ENCODE measurements at places on chromosomes 7 and 10. TPM values are rescaled to one million over a fixed set of nuclear protein-coding genes. Genes with fewer than 3 reads are reported as not detected.

DNA sequence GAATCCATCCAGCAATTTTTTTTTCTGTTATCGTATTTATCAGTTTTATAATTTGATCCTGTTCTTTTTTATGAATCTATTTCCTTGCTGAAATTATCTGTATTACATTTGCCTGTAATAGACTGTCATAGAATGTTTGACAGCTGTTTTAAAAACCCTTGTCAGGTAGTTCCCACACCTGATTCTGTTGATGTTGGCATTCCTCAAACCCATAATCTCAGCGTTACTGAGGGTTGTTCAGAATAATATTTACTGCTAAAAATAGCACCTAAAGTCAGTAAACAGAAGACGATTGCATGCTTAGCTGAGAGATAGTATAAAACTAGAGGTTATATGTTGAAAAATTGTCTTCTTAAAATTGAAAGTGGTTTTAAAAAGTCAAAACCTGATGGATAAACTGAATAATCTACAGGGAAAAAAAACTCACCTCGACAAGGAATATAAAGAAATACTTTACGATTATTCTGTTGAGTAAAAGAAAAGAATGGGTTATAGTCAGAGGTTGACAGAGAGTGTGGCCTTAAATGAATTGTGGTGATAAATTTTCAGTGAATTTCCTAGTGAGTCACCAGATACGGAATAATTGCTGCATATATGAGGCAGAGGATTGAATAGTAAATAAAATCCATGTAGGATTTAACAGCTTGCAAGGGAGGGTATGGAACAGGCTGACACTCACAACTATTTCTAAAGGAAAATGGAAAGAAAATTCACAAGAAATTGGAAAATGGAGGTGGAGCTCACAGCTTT lies 824.1 kb upstream of the IGFBP3 start:
- no peak overlapping the region for H3K27ac ChIP-seq
- H3K36me3 ChIP-seq: no peaks in the 10 kb centered on the region
- no peaks in the 10 kb centered on the region for H3K27me3 ChIP-seq
- no peaks in the 10 kb centered on the region for H3K4me1 ChIP-seq
- no peak overlapping the region for H3K4me3 ChIP-seq

DNA sequence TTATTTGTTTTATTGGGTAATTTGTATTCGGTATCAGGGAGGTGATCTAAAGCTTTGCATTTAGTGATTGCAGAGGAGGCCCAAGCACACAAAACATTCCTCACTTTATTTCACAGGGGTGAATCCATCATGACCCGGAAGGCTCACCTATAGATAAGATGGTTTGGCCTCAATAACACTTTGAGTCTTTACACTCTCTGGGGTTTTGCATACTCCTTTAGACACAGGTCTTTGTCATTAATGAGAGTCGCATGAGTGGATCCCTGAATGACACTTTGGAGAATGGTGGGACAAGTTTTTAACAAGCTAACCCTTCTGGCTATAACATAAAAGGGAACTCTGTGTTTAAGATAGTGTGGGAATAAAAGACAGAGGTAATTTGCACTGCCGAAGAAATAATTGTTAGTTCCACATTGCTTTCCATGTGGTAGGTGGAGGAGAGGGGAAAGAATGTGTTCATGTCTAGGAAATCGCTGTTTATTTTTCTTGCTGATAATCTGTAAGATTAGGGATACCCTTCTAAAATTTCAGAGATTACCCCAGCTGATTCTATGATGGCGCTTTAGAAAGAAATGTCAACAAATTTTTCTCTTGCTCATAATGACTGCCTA lies 455.8 kb downstream of the TFEC start:
- H3K4me3 ChIP-seq: no peak overlapping the region
- no peaks in the 10 kb centered on the region for H3K27me3 ChIP-seq
- no peak for DNase-seq

SHH gene
- total RNA-seq: 0.07 TPM

- H3K27me3 ChIP-seq: no peaks in the 10 kb centered on the region
- H3K4me1 ChIP-seq: no peaks in the 10 kb centered on the region
- no peak overlapping the region for H3K4me3 ChIP-seq
Observed at GRCh38 chr7:116150588-116150987, 59.8 kb upstream of the TES start.

- no peak overlapping the region for H3K27ac ChIP-seq
- no peaks in the 10 kb centered on the region for H3K36me3 ChIP-seq
- H3K27me3 ChIP-seq: no peaks in the 10 kb centered on the region
- H3K4me1 ChIP-seq: no peaks in the 10 kb centered on the region
- H3K4me3 ChIP-seq: peak overlapping the region; percentile 61
- no peak for DNase-seq
Observed at GRCh38 chr7:26090927-26091519, 61.0 kb upstream of the NFE2L3 start.

DNA sequence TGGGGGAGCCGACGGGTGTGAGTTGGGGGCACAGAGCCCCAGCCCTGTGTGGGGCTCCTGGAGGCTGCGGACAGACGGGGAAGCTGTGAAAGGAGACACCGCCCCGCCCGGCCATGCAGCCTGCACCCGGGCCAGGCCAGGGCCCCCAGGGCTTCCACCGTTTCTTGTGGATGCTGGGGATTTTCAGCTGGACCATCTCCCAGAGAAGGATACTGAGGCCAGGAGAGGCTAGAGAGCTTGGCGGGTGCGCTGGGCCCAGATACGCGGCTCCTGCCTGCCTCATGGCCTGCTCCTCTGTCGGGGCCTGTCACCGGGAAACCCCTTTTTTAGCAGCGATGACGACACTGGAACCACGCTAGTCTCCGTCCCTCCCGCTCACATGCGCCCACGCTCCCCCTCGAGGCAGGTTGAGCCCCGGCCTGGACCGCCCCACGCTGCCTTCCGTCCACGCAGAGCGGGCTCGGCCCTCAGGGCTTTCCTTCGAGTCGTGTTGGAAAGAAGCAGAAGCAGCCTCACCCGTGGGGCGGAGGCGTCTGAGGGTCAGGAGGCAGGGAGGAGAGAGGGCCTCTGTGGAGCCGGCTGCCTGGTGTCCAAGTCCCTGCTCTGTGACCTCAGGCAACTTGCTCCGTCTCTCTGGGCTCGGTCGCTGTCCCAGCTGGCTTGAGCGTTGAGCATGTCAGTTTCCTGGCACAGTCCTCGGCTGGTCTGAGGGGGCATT lies 11.7 kb downstream of the TMEM184A start:
- H3K4me3 ChIP-seq: no peak overlapping the region
- no peak overlapping the region for H3K27ac ChIP-seq
- H3K4me1 ChIP-seq: no peaks in the 10 kb centered on the region
- peaks cover 3% of the 10 kb centered on the region for H3K36me3 ChIP-seq

DNA sequence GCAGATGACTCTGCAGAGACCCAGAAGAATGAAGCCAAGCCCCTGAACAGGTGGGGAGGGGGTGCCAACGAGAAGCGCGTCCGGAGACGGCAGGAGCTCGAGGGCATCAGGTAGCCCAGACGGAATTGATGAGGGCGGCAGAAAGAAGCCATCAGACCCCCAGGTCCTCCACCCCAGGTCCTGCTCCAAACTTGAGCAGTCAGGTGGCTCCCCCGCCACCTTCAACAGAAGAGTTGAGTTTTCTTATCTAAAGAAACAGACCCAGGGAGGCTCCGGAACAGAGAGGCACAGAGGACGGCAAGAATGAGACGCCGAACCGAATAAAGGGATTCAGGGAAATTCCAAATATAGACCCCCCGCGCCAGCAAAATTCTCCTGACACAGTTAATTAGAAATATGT lies 22.2 kb downstream of the RGS10 start:
- no peak for DNase-seq
- H3K27me3 ChIP-seq: no peaks in the 10 kb centered on the region
- peaks cover 3% of the 10 kb centered on the region for H3K4me1 ChIP-seq
- H3K4me3 ChIP-seq: no peak overlapping the region
- no peaks in the 10 kb centered on the region for H3K36me3 ChIP-seq
- no peak overlapping the region for H3K27ac ChIP-seq

GRCh38 chr7:18552943-18553604 lies 57.5 kb downstream of the HDAC9 start:
- H3K27me3 ChIP-seq: no peaks in the 10 kb centered on the region
- no peak overlapping the region for H3K4me3 ChIP-seq
- DNase-seq: no peak
- H3K4me1 ChIP-seq: peaks cover 3% of the 10 kb centered on the region

DNA sequence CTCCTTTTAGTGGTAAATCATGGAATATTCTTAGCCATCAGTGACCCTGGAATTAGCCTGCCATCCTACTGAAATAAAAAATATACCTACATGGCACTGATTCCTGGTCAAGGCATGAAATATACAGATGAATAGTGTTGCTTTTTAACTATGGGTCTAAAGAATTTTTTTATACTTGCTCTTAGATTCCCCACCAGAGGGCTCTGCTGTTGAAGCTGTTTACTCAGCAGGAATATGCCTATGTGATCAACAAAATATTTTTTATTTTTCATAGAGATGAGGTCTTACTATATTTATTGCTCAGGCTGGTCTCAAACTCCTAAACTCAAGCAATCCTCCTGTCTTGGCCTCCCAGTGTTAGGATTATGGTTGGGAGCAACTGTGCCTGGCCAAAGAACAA lies 13.5 kb downstream of the ZC3HC1 start:
- H3K4me3 ChIP-seq: no peak overlapping the region
- H3K27me3 ChIP-seq: no peaks in the 10 kb centered on the region
- DNase-seq: no peak
- H3K36me3 ChIP-seq: peaks cover 50% of the 10 kb centered on the region
- H3K27ac ChIP-seq: no peak overlapping the region

GRCh38 chr7:140484951-140485499 lies 5.7 kb upstream of the MKRN1 start:
- H3K4me3 ChIP-seq: peak overlapping the region; percentile 41
- DNase-seq: no peak
- peak overlapping the region; percentile 38 for H3K27ac ChIP-seq
- no peaks in the 10 kb centered on the region for H3K27me3 ChIP-seq

DNA sequence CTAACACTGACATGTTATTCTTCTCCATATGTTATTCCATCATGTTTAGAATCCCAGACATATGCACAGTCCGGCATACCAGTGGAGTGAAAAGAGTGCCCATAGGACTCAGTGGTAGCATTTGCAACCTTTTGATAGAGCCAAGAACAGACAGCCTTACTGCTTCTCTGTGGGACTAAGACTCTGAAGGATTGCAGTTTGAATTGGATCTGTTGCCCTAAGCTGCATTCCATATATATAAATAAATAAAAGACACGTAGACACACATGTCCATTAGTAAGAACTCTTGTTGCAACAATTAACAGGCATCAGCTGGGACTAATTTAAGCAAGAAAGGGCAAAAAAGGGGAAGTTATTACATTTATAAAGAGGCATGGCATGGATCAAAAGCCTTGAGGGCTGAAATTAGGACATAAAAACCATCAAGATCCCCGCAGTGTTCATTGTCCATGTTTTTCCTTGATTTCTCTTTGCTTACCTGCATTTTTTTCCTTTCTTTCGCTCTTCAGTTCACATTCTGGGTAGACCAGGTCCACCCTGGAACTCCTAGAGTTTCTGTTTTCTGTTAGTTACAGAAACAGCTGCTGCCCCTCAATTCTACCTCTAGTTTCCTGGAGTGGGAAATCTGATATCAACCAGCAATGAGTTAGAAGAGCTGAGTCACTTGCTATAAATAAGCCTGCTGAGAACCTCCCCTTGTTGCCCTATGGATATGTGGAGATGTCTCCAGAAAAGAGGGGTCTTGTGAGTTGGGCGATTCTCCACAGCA lies 132.4 kb downstream of the SORCS1 start:
- no peaks in the 10 kb centered on the region for H3K36me3 ChIP-seq
- no peak overlapping the region for H3K4me3 ChIP-seq

GRCh38 chr7:21912931-21913780 lies 32.5 kb downstream of the CDCA7L start:
- H3K4me3 ChIP-seq: no peak overlapping the region
- H3K27ac ChIP-seq: no peak overlapping the region
- no peaks in the 10 kb centered on the region for H3K27me3 ChIP-seq
- no peak for DNase-seq
- peaks cover 57% of the 10 kb centered on the region for H3K36me3 ChIP-seq
- no peaks in the 10 kb centered on the region for H3K4me1 ChIP-seq

- no peak for DNase-seq
- H3K4me1 ChIP-seq: peaks cover 21% of the 10 kb centered on the region
- no peak overlapping the region for H3K27ac ChIP-seq
- H3K4me3 ChIP-seq: no peak overlapping the region
- no peaks in the 10 kb centered on the region for H3K27me3 ChIP-seq
- H3K36me3 ChIP-seq: peaks cover 27% of the 10 kb centered on the region
Observed at GRCh38 chr10:113047151-113047550, 97.1 kb downstream of the TCF7L2 start.

DNA sequence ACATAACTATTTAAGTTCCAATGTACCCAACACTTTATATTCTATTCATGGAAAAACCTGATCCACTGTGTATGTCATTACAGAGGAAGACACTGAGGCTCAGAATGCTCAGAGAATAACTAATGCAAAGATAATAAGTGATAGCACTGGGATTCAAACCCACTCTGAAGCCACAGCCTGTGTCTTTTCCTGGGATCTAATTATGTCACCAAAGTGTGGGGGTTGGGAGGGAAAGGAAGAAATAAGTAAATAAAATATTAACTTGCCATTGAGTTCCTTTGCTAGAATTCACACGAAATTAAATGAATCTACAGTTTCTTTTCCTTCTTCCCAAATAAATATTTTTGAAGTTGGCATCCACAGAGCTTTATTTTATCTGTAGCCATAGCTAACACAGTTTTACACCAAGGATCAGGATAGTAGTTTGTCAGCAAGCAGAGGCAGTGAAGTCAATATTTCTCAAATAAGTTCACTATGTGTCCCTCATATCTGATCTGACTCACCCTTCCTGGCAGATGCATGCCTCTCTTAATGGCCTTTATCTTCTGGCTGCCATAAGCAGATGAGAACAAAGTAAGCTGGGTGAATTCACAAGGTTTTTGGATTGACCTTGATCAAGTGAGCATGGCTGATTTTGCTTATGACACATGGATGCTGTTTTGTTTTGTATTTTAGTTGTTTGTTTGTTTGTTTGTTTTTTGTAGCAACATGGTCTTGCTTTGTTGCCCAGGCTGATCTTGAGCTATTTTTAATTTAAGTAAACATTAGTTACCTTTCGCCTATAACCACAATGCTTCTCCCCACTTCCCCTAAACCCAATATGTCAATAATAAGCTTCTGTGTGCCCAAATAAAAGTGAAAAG lies 6.3 kb downstream of the RAPGEF5 start:
- DNase-seq: no peak
- peaks cover 17% of the 10 kb centered on the region for H3K36me3 ChIP-seq
- H3K27me3 ChIP-seq: no peaks in the 10 kb centered on the region
- H3K4me1 ChIP-seq: peaks cover 6% of the 10 kb centered on the region

OR2A42 gene
- total RNA-seq: not detected

DNA sequence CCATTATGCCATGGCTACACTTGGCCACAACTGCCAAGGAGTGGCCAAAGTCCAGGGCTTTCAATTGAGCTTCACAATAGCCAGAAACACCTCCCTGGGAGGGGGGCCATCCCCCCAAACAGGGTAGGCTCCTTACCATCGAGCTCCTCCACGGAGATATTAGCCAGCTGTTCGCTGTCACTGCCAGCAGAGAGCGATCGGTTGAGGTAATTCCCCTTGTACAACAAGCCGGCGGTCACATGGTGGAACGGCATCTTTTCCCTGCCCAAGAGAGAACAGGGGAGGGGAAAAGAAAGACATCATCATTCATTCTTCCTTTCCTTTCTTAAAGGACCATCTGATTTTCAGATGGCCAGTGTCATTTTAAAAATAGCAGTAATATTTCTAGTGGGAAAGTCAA lies 133.6 kb downstream of the CALN1 start:
- H3K27ac ChIP-seq: no peak overlapping the region
- no peaks in the 10 kb centered on the region for H3K27me3 ChIP-seq
- H3K36me3 ChIP-seq: peaks cover 30% of the 10 kb centered on the region
- H3K4me3 ChIP-seq: no peak overlapping the region

GRCh38 chr10:116329153-116329552 lies 4.9 kb downstream of the CCDC172 start:
- H3K4me1 ChIP-seq: 0 out of 2 replicates have a peak, but pooled peaks cover 3% of the 10 kb centered on the region
- H3K27ac ChIP-seq: no peak overlapping the region
- no peak for DNase-seq
- no peaks in the 10 kb centered on the region for H3K27me3 ChIP-seq

CHST15 gene
- total RNA-seq: 8.7 TPM

PNLIPRP1 gene
- not detected for total RNA-seq
